Fibroblast of villous mesenchyme (primary cell): ENCODE measurements at places on chromosomes 1 and 21. TPM values are rescaled to one million over a fixed set of nuclear protein-coding genes. Genes with fewer than 3 reads are reported as not detected.

DNA sequence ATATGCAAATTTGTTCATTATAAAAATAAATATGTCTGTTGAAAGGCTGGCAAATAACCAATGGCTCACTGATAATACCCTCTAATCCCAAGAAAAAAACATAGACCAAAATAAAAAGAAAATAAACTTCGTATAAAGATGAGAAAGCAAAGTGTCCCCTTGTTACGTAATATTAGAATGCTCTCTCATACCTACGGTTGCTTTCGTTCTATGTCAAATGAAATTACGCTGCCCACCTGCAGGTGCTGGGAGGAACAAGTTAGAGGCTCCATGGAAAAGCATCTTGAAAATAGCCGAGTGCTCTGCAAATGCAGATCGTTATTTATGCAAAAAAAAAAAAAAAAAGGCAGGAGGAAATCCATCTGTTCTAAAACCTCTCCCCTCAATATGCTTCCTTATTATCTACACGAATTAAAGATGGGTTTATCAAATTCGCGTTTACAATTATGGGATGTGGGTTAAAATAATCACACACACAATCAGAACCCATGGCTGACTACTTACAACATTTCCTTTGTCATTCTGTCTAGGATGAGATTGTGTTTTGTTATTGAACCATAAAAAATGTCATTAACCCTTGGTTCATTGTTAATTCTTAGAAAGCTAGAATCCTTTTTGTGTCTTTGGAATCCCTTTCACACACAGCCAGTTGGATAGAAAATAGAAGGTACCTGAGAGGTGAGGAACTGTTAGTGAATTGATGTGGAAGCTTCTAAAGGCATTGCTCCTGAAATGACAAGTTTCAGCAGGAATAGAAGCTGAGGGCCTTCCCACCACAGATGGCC lies 268.6 kb downstream of the SETD4 start:
- DNase-seq = no peak

GRCh38 chr1:25580927-25581326 lies 35.7 kb upstream of the MAN1C1 start:
- no peak for DNase-seq

GRCh38 chr1:116265931-116266863 lies 106.8 kb upstream of the ATP1A1 start:
- DNase-seq = no peak

DNA sequence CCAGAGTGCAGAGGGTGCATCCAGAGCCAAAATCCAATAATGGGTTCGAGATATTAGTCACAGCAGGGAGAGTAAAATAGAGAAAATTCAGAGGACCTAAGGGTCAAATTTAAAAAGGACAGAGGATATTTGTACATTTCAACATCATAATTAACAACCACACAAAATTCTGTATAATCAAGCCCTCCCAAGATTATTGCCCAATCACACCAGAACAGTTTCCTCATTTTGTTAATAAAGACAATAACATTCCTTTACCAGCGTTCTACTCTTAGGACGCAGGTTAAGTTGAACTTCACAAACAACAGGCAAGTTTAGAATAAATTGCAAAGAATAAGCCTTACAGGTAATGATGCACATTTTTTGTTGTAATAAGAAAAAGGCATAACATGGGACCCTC lies 462.8 kb downstream of the PTPRC start:
- no peak for DNase-seq

CASQ1 gene
- total RNA-seq = not detected in 2 replicates

- DNase-seq = no peak
Measured at GRCh38 chr1:197987294-197987693, 70.1 kb downstream of the LHX9 start.

DNA sequence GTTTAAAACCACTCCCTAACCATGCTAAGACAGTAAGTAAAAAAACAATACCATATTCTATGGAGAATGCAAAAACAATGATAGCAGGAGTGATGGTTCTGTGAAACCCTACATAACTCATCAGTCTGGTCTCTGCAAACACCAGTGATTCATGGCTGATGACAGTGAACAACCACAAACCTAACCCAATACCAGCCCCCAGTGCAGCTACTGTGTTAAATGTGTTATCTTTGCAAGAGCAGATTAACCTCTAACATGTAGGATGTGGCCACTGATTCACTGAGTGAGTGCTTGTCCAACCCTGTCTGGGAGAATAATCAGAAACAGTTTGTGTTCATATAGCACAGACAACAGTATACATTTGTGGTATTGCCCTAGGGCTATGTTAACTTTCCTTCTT lies 100.2 kb upstream of the COG2 start:
- peak; percentile 20 for DNase-seq

GRCh38 chr1:3221112-3222041 lies 152.4 kb downstream of the PRDM16 start:
- no peak for DNase-seq

VHLL gene
- 0.32 TPM in 1 of 2 replicates, not detected in the other for total RNA-seq

- DNase-seq = peak; percentile 65
Measured at GRCh38 chr1:70034403-70034802, 171.0 kb downstream of the LRRC40 start.

DNA sequence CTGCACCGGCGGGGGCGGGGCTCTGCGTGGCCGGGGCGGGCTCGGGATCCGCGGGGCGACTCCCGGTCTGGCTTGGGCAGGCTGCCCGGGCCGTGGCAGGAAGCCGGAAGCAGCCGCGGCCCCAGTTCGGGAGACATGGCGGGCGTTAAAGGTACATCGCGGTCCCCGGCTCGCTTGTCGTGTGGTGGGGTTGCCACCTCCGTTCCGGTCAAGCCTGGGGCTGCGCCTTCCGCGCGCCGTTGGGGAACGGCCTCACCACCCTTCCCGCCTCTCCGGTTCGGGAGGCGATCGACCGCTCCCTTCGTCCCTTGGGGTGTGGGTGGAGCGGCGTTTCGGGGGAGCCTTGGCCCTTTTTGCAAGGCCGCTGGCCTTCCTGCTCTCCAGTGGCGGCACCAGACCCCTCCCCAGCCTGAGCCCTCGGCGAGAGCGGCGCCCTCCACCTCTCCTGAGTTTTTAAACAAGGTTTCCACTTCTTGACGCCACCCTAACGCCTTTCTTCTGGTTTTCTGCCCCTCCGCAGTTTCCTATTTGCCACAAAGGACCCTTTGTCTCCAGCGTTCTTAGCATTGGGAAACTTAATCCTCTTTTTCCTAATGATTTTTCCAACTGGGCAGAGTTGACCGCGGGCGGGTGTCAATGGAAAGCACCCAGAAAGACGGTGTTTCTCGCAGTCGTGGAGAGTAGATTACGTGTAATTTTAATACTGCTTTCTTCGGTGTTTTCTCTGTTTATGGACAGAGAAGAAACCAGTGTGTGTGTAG lies at the start of the genes LEPR and LEPROT:
TSS of gene LEPR (plus strand) at position 79 of the 761 bp plus-strand sequence. CDS start 144,898 bp downstream, outside the sequence.
TSS of gene LEPROT (plus strand) at position 79 of the 761 bp plus-strand sequence. CDS start at position 136, 57 bp downstream.
- no peak for DNase-seq

ADORA3 gene
- not detected in 2 replicates for total RNA-seq

DNA sequence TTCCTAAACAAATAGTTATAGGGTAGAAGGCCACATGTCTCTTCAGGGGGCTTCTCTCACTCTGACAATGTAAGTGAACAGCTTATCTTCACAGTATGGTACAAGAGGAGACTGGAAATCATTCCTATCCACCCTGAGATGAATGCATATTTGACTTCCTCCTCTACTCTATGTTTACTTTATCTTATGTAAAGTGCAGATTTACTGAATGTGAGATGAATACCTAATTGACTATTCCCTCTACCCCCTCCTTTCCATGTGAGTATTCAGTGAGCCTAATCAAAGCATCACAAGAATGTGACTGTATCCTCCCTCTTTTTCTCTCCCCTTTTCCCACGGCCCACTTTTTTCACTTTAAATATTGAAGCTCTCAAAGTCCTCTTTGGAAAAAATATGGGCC lies 132.5 kb downstream of the BACH1 start:
- no peak for DNase-seq

LAMC1 gene
- 541 and 761 TPM in 2 replicates for total RNA-seq

GRCh38 chr1:11320153-11320936 lies 47.3 kb downstream of the UBIAD1 start:
- no peak for DNase-seq

ZBTB8A gene
- 5.2 and 5.6 TPM in 2 replicates for total RNA-seq

- DNase-seq = no peak
Measured at GRCh38 chr21:43933199-43933598, 68.2 kb downstream of the AGPAT3 start.

MNDA gene
- not detected in 2 replicates for total RNA-seq

DNA sequence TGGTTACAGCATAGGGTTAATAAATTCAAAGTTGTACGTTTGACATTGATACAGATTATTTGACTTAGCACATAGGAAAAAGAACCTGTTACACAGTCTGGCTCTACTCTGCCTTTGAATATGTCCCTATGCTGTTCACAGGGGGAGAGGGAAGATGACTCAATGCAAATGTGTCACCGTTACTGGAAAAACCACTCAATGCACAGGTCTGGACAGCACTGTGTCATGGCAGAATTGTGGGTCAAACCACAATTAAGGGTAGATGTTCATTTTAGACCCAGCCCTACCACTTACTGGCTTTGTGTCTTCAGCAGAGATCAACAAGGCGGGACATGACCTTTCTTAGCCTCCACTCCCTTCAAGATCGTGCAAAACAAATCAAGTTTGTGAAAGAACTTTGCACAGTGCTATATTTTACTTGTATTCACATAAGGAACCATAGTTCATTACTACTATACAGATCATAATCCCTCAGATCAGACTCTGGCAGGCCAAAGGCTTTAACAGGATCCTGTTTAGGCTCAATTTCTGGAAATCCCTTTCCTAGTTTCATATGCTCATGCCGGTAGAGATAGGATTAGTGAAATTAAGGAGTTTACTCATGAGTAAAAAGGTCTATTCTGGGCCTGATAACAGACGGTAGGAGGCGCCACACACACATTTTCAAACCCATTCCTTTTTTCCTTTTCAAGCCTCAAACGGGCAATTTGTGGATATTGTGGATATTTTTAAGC lies 22.1 kb downstream of the EIF2D start:
- peak; percentile 66 for DNase-seq

GRCh38 chr1:233045588-233045987 lies 95.2 kb downstream of the NTPCR start:
- DNase-seq = no peak

- no peak for DNase-seq
Measured at GRCh38 chr1:97164276-97164639, 442.7 kb downstream of the PTBP2 start.

DNA sequence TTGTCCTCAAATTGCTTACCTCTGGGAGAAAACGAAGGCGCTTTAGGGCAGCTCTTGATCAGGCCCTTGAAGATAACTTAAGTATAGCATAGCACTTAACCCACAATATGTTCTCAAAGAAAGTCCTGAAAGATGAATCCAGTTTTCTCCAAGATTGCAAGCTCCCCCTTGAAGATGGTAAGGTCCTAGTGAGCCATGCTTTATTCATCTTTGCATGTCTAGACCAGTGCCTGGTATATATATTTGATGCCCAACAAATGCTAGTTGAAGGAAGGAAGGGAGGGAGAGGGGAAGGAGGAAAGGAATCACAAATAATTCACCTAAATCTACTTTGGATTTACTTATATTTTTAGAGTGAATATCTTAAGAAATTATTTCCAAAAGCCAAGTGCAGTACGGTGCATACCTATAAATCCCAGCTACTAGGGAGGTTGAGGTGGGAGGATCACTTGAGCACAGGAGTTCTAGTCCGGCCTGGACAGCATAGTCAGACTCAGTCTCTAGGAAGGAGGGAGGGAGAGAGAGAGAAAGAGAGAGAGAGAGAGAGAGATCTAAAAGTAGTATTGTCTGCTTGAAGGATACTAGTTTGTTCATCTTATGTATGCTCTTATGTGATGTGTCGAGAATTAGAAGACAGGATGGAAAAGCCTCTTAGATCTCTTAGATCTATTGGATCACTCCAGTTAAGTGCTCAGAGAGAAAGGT lies 25.0 kb downstream of the PBX1 start:
- no peak for DNase-seq

GRCh38 chr1:245448975-245449431 lies 294.2 kb downstream of the KIF26B start:
- DNase-seq = peak; percentile 65

DNA sequence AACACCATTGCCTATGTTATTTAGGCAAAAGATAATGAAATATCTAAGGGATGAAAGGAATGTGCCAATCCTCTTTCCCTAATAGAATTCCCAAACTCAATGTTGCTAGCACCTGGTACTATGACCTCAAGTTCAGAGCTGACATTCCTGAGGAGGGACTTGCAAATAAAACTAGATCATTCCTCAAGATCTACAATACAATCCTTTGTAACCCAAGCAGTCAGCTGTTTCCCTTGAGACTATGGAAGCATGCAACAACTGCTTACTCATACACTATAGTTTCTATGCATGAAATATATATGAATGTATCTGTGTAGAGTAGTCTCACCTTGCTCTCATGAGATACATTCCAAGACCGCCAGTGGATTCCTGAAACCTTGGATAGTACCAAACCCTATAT lies 65.0 kb downstream of the ABL2 start:
- DNase-seq = peak; percentile 68

- DNase-seq = no peak
Measured at GRCh38 chr1:89735479-89735878, 85.4 kb upstream of the LRRC8D start.

DNA sequence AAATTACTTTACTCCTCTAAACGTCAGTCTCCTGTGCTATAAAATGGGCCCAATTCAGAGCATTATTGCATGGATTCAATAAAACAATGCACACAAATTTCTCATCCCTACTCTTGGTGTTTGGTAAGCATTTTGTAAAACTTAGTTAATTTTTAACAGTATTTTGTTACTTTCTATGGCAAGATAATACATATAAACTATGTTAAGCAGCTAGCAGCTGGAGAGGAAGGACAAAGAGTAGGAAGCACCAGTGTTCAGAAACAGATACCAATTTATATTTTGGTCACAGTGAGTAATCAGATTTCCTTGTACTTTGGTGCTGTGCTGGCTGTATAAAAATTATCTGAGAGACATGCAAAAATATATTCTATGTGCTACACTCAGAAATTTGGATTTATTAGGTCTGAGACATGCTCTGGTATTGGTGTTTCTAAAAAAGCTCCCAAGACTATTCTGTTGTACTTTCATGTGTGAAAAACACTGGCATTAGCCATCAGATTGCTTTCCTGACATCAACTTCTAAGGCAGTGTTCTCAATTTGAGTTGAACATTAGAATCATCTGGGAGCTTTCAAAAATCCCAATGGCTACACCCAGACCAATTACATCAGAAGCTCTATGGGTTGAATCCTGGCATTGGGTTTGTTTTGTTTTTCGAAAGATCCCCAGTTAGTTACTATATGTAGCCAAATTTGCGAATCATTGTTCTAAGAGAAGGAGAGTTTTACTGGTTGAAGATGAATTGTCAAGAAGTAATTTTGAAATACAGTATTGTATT lies 100.3 kb upstream of the C1orf87 start:
- no peak for DNase-seq

SHCBP1L gene
- total RNA-seq = under 0.01 TPM in 1 of 2 replicates, not detected in the other

DNA sequence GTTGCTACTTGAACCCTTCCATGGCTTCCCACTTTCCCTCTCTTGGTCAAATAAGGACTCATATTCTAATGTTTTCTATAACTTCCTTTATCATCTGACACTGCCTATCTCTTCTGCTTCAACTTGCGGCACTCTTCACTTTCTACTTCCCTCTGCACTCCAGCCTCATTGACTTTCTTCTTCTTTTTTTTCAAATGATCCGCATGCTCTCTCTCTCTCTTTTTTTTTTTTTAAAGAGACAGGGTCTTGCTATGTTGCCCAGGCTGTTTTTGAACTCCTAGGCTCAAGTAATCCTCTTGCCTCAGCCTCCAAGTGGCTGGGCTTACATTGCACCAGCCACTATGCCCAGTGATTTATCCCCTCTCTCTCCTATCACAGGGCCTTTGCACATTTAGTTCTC lies 7.3 kb upstream of the IL10 start:
- DNase-seq = no peak

GRCh38 chr21:45361033-45361997 lies 43.6 kb upstream of the COL18A1 start:
- peak; percentile 35 for DNase-seq

NT5C1A gene
- total RNA-seq = not detected in 2 replicates

GRCh38 chr1:109282497-109282951 lies 421 bp downstream of the PSRC1 start:
- DNase-seq = no peak
